CD4-positive, alpha-beta T cell treated with Interleukin-21 for 1 hour (primary cell): ENCODE measurements at places on chromosomes 4 and X.

- no peak for DNase-seq
These were observed 48.2 kb downstream of the THAP9 start for GRCh38 chr4:82948647-82949204.

- no peak for DNase-seq
These were observed 3.9 kb downstream of the FGF2 start for GRCh38 chr4:122830426-122831095.

DNA sequence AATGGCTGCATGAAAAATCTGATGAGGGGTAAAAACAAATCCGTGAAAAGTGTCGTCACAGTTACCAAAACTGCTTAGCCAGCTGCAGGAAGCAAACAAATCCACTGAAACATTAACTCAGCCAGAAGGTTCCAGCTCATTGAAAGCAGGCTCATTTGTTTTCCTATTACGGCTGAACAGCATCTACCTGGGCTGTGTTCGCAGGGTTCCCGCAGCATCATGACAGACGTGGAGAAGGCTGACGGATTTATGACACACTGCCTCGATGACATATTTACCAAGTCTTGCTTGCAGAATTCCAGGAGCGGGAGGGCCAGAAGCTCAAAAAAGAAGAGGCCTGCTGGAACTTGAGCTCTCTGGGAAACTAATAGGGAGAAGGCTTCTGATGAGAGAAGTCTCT is 781.1 kb downstream of the RAB28 start:
- DNase-seq: no peak

GRCh38 chr4:58048491-58048890 is 938.3 kb upstream of the IGFBP7 start:
- DNase-seq: no peak

DNA sequence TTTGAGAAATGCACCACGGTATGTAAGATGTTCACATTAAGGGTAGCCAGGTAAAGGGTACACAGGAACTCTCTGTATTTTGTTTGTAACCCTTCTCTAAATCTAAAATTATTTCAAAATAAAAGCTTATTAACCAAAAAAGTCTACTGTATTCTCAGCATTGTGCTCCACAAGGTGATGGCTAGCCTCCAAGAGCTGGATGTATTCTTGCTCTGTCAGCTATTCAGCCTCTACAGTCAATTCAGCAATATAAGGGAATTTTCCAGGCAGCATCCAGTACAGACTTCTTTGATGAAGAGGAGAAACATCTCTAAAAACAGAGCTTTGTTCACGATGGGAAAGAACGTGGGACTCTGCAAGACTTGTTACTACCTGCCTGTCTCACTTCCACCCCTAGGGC is 63.5 kb upstream of the MAOA start:
- DNase-seq: no peak

DNA sequence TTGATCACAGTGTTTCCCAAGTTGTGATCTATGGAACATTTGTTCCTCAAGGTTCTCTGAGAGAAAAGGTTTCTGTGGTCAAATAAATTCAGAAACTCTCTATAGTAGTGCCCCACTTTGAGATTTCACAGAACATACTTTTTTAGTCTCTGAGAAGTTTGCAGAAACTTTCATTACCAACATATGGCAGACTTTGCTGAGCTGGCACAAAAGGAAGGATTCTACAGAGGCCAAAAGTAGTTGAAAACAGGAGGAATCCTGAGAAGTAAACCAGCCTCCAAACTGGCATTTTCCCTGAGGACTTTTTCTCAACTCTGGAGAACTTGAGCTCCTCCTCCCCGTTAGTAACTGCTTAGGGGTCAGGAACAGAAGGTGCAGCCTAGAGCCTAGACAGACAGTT is 117.8 kb upstream of the ESX1 start:
- DNase-seq: no peak

DNA sequence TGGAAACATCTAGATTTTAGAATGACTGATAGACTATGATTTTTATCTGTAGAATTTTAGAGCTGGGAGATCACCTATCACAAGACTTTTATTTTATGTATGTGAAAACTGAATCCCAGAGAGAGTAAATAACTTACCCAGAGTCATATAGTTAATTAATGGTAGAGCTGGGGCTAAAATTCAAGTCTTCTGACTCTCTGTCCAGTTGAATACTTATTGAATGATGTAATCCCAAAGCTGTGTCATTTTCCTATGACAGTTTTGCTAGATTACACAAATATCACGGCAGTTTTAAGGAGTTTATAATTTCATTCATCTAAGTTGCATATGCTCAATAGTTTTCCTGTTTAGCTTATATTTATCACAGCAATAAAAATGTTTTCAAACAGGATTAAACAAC is 6.7 kb downstream of the NRK start:
- DNase-seq: no peak

DNA sequence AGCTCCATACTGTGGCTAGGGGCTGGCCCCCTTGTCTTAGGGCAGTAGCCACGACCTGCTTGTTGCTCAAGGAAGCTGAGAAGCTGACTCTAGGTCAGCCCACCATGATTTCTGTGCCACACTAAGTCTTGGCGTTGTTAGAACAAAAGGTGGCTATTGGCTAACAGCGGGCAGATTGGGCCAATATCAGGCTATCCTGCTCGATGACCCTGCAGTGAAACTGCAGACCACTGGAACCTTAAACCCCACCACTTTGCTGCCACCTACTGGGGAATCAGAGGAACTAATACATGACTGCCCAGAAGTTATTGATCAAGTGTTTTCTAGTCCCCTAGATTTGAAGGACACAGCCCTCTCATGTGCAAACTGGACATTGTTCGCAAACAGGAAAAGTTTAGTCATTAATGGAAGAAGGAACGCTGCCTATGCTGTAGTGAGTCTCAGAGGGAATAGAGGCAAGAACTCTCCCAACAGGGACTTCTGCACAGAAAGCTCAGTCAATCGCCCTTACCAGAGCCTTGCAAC is 17.0 kb upstream of the PAPSS1 start:
- DNase-seq: peak; percentile 58

DNA sequence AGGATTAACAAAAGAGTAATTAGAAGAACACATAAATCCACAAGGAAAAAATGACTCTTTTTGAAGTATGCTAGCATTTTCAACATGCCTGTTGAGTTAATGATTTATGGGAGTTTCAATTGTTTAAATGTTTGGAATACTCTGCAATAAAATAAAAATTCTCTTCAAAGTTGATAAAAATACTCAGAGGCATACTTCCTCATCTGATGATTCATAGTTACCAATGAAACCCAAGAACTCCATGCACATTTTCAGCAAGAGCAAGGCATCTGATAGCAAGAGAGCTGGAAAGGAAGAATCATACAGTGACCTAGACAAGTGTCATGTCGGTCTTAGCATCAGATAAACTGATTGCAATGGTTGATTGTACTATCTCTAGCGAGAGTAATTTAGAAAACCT is 443.7 kb upstream of the ATOH1 start:
- no peak for DNase-seq

DNA sequence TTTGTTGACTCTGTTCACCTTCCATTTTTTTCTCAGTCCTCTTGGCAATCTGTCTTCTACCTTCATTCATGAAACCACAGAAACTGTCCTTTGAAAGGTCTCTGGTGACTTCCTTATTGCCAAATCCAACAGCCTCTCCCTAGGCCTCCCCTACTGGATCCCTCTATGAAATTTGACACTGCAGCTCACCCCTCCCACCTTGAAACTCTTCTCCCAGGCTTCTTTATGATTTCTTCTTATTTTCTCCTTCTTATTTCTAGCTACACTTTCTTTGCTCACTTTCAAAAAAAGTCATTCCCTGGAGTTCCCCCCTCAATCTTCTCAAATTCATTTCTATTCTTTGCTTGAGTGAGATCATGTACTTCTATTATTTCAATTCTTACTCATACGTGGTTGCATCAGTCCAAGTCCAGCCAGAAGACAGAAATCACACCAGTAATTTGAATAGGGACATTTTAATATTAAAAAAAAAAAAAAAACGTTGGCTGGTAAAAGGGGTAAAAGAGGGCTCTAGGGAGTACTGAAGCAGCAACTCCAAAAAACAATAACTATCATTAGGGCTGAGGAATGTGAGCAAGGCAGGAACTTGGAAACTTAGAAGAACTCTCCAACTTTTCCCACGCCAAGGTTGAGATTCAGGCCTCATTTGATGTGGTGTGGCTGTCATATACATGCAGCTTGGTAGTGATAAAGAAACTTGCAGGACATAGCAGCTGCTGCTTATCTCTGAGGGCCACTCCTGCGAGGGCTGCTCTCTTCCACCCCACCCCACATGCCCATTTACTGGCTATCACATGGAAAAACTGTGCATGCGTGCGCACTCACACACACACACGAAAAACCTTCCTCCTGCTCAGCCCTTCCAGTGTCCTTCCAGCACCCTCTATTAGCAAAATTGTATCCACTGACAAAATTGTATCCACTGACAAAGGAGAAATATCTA is 169.8 kb upstream of the GALNT7 start:
- no peak for DNase-seq

DNA sequence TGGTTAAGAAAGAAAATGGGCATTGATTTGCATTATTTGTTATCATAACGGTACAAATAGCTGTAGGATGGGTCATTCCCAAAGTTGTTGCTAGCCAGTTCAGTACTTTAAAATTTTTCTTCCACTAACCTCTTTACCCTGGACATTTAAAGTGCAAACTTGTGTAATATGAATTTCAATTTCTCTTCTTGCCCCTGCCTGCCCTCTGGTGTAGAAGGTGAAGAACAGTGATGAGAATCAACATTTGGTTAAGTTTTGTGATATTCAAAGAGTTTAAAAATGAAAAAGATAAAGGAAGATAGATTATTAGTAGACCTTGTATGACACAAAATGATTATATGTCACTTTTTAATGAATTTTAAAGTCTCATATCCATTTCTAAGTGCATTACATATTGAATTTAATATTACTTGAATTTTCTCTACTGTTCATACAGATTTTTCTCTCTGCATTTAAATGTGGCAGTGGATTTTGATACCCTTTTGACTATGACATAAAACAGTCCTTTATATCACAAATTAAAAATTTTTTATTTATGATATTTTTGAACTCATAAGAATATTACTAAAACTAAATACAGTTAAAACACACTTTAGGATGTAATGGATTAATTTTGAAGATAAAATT is 337.7 kb downstream of the BMPR1B start:
- DNase-seq: no peak

DNA sequence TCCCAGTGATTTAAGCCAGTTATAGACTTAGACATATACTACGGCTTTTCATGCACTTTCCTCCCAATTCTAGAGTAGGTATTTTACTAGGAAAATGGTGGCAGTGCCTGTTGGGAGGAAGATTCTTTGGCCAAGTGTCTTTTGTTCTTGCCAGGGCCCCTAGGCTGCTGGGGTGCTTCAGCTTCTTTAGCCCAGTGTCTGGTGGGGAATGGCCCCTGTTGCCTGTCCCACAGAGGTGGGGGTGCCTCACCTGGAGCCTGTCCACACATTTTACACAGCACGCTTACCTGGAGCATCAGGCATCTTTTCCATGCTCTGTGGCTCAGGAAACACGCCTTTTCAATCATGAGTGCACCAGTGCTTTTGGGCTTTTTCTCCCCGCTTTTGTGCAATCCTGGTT is 33.2 kb upstream of the MSANTD1 start:
- DNase-seq: no peak

DNA sequence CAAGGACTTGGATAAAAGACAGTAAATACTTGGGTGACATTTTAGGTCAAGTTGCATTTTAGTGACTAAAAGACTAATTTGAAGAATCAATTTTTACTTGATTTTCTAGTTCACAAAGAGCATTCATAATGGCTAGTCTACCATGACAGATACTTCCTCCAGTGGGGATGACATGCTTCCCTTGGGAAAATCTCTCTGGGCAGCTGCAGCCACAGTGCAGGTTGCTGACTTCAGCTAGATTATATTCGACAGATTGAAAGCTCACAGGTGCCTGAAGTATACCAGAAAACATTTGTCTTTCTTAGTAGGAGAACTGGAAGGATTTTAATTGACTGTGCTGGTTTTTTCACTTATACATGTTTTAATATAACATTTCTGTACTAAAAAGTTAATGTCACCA is 209.6 kb upstream of the MAGEB2 start:
- no peak for DNase-seq

DNA sequence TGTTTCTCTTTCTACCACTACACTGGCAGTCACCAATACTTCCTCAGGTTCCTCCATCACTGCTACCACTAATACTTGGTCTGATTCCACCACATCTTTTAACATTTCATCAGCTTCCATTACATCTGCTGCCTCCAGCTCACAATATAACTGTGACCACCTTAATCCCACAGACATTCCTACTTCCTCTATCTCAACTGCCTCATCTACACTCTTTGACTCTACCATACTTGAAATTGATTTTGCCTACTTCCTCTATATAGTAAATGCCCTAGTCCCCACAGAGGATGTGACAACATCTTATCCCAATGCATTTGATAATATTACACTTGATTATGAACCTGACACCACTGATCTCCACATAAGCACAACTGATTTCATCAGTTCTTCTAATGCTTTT is 29.0 kb downstream of the OPRPN start:
- DNase-seq: no peak

- no peak for DNase-seq
These were observed 104.7 kb upstream of the TLR2 start for GRCh38 chr4:153579410-153579809.

DNA sequence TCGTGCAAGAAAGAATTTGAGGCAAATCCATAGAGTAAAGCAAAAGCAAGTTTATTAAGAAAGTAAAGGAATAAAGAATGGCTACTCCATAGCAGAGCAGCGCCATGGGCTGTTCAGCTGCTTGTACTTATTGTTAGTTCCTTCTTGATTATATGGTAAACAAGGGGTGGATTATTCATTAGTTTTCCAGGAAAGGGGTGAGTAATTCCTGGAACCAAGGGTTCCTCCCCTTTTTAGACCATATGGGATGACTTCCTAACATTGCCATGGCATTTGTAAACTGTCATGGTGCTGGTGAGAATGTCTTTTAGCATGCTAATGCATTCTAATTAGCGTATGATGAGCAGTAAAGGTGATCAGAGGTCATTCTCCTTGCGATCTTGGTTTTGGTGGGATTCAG is 23.5 kb upstream of the CEP135 start:
- DNase-seq: no peak

GRCh38 chrX:56233682-56234081 is 1.5 kb downstream of the KLF8 start:
- DNase-seq: no peak

GRCh38 chr4:84459783-84460182 is 39.3 kb downstream of the NKX6-1 start:
- no peak for DNase-seq

- no peak for DNase-seq
These were observed 10.9 kb upstream of the CPLX1 start for GRCh38 chr4:836750-837301.
